ENCODE measurements at places on chromosomes 3 and 15.

- DNase-seq = no peak
These were observed 312.9 kb downstream of the PDCD6IP start for GRCh38 chr3:34111361-34111760.

DNA sequence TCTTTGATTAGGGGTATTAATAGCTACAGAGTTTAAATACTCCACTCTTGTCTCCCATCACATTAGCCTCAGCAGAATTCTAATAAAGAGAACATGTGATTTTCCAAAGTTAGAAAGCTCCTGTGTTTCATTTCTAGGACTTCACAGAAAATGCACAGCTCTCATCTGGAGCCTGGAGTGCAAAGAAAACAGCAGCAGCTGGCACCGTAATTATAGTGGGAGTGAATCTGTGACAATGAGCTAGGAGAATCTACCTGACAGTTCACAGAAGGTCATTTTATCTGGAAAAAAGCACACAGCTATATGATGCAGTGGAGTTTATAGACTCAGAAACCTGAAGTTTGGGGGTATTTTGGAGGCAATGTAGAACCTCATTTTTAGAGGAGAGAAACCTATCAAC, 5.4 kb upstream of the TRIM59 start:
- DNase-seq = peak; percentile 48

DNA sequence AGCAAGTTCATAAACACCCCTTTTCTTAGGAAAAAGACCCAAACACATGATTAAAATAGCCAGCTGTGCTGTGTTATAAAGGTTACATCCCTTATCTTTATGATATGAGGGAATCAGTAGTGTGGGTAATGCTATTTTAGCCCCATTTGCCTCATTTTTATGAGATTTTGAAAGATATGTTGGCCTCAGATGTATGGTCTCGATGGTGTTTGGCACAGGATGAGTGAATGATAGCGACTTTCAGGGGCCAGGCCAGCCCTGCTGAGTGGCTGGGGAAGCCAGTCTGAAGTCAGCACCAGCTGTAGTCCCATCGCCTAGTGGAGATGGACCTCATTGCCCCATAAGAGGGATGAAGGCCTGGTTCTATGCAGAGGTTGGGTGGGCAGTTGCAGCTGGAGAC, 105.0 kb upstream of the HACD2 start:
- no peak for DNase-seq

- peak; percentile 10 for DNase-seq
These were observed 659 bp downstream of the GADL1 start for GRCh38 chr3:30893678-30894325.

- no peak for DNase-seq
These were observed 38.8 kb downstream of the TBL1XR1 start for GRCh38 chr3:177158461-177158860.

DNA sequence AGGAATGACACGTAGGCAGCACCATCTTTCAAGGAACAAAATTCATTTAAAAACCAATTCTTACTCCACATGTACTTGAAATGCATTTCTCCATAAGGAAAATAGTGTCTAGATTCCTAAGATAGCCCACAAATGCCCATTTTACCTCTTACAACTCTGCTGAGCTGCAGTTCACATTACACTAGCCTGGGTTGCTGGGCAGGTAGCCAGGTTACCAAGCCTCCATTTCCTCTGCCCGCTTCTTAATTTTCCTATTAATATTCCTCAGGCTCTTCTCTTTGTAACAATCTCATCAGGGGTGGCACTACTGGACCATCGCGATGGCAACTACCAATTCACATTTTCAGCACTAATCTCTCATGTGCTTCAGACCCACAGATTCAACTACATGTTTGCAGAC, 10.8 kb downstream of the ATP13A3 start:
- no peak for DNase-seq

DNA sequence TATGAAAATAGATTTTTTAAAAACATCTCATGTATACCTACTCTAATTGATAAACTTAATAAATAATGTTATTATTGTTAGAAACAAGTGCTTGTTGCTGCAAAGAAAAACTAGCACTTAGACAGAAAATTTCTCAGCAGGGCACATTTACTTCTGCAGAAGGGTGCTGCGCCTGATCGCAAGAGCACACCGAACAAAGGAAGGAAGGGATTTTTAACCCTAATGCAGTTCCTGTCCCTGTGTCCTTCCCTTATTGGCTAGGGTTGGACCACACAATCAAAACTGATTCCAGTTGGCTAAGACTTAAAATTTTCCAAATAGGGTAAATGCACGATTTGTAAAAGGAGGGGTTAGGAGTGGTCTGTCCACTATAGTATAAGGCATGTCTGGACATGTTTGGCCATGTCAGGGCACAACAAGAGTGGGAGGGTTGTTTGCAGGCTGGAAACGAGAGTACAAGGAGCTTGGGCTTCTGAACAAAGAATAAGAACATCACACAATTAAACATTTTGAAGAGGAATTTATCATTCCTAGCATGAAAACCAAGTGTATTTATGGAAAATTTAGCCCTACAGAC, 4.7 kb downstream of the DTWD1 start:
- DNase-seq = no peak

DNA sequence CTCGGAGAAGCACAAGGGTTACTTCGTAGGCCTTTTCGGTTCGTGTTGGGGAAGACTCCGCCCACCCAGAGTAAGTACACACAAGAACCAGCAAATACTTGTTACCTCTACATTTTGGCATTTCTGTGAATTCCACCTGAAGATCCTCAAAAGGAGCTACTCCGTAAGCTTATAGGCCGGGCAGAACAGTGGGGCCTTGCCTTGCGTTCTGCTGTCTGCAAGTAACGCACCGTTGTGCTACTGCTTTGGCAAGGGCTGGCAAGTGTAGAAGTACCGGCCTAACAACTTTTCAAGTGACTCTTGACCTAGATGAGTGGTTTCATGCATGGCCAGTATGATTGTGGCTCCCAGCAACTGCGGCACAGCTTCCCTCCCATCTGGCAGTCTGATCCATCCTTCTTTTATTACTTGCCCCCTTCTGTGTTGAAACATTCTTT, 6.4 kb upstream of the DNAAF4 start:
- DNase-seq = no peak

DNA sequence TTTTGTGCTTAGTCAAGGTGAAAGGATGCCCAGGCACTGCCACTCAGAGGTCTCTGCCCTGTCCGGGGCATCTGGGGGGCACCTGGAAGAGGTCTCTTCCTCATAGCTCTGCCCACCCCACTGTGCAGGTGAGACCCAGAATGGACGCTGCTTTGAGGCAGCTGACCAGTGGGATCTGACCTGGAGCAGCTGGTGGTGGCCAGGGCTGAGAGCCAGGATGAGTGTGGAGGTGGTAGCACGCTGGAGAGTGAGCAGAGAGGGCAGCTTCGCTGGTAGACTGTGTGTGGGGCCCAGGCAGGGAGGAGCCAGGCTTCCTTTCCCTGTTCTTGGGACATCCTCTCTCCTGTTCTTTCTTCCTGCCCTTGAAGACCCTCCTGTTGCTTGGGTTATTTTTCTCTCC, 32.2 kb upstream of the PLA2G4E start:
- no peak for DNase-seq

- no peak for DNase-seq
These were observed 38.1 kb upstream of the LEKR1 start for GRCh38 chr3:156787926-156788663.

GRCh38 chr3:134707908-134708597, 57.2 kb upstream of the KY start:
- DNase-seq = no peak

DNA sequence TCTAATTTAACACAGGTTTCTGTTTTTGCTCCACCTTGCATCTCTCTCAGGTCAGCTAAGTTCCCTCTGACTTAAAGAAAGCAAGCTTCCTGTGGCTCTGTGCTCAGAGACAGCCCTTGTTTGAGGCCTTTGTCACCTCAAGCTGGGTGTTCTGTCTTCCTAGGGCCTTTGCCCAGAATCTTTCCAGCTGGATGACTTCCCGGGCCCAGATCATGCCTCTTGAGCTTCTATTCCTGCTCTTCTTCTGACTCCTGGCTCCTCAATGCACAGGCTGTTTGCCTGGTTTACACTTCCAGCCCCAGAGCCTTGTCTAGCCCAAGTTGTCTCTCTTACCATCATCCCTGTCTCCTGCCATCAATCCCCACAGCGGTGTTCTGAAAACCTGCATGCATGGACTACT, 300.6 kb downstream of the VPS13C start:
- DNase-seq = no peak

DNA sequence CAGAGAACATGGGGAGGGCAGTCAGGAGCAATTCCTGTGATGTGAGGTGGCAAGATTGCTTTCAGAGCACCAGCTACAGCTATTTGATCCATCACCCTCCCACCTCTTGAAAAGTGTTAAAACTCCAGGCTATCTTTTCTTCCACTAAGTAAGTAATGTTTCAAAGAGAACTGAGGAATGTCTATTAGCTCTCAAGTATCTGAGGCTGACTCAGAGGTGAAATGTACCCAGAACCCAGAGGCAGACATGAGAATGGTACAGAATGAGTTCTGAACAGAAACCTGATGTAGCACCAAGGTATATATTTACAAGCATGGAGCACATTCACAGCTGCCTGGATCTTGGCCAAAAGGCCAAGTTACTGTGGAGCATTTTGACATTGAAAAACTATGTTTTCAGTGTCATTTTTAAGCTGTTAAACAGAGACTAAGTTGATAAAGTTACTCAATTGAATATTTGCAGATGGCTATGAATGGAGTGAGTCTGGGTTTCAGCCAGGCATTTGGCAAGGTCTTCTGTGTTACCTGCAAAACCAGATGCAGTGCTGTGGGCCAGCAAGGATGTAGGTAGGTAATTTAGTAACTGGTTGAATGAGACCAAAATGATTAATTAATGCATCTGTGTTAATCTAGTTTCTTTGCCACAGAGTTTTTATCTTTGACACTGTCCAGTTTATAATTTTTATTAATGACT, 227.7 kb upstream of the CD96 start:
- DNase-seq = no peak

DNA sequence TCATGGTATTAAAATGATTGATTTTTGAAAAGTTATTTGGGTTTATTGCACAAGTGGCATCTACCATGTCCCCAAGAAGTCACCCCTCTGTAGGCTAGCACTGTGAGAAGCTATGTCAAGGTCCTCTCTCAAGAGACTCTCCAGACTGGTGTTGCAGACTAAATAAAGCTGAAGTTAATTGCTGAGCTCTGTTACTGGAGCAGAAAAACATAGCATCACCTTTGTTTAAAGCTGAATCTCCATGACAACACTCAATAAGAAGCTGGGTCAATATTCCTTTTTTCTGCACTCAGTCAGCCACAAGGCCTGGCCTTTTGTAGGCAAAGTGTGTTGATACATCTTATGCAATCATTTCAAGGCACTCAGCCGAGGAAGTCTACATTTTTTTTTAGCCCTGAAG, 806.6 kb upstream of the LMCD1 start:
- DNase-seq = no peak

DNA sequence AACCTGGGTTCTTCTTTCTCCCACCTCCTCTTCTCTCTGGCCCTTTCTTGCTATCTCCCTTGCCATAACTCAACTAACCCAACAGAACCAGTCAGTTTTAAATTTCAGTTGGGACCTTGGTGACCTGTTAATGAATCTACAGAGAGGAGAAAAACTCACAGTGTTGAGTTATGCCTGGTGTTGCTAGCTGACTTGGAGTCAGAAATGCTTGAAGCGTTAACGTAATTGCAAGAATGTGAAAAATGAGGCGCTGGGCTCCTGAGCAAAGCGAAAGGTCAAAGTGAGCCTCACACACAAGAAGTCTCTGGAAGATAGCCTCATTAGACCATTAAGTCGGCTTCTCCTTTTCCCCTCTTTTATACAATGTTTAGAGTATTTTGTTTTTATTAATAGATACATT, 18.4 kb downstream of the MEIS2 start:
- no peak for DNase-seq

Measured in NCI-H1092 treated with DMSO at 0.1 percent for 48 hours (cell line).